Hematopoietic multipotent progenitor cell (in vitro differentiated cells): ENCODE measurements at places on chromosomes 6 and 20.
A peak's percentile ranks its signal among the peaks of the same experiment; 100 is the strongest.

GRCh38 chr6:44062771-44063560, 64.3 kb downstream of the MRPL14 start:
- no peak for DNase-seq

DNA sequence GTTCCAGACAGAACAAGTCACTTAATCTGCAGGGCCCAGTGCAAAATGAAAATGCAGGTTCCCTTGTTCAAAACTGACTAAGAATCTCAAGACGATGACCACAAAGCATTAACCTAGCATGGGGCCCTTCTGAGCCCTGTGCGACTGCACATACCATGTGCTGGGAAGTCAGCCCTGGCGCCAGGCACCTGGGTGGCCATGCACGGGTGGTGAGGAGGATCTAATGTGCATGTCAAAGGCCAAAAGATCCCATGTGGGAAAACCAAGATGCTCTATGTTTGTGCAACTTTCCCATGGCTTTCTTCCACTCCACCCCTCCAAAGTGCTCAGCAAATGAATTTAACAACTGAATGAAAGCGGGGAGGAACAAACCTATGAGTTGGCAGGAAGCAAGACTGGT, 33.5 kb upstream of the NXT1 start:
- no peak for DNase-seq

- no peak for DNase-seq
Measured at GRCh38 chr6:73774311-73774774, 78.3 kb downstream of the CD109 start.

GRCh38 chr6:7324520-7324919, 11.5 kb upstream of the SSR1 start:
- DNase-seq = peak; percentile 53

- peak; percentile 77 for DNase-seq
Measured at GRCh38 chr6:36196113-36196879, at the start of gene BRPF3. BRPF3 (plus strand) TSS chr6:36196744; CDS start chr6:36200323, 3,579 bp downstream.

DNA sequence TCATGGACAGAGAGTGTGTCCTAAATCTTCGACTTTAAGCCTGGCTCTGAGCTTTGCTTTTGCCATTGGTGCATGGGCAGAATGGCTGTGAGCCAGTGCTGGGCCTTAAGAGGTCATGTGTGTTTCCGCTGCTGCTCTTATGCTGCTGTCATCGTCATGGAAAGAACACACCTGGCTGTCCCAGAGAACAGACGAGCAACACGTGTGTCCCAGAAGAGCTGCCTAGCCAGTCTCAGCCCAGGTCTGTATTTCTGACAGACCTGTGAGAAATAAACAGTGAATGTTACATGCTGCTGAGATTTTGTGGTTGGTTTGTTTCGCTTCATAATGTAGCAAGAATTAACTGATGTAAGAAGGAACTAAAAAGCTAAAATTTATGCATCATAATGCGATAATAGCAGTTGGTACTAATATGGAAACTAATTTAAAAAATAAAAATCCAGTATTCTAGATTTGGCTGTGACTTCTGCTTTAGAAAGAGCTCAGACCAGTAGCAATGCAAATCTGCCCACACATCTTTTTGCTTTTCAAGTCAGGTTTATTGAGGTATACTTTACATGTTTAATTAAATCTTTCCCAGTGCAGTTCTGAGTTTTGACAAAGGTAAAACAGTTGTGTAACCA, 11.5 kb upstream of the SCP2D1 start:
- no peak for DNase-seq

- no peak for DNase-seq
Measured at GRCh38 chr6:65399355-65400084, 307.5 kb downstream of the EYS start.

DNA sequence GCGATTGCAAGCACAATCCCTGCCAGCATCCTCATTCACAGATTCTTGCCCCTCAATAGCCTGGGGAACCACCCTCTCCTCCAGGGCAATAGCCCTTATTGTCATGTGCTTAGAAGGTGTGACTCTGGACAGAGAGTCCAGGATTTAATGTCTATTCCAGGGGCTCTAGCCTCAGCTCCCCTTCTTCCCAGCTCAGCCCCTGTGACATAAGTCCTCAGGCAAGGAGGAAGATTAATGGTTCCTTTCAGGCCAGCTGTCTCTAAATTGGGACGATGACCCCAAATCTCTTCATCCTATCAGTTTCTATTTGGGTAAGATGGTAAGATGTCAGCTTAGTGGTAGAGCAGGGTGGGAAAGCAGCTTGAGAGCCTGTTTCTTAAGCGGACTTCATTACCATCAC, 8.1 kb downstream of the LRFN2 start:
- DNase-seq = no peak

DNA sequence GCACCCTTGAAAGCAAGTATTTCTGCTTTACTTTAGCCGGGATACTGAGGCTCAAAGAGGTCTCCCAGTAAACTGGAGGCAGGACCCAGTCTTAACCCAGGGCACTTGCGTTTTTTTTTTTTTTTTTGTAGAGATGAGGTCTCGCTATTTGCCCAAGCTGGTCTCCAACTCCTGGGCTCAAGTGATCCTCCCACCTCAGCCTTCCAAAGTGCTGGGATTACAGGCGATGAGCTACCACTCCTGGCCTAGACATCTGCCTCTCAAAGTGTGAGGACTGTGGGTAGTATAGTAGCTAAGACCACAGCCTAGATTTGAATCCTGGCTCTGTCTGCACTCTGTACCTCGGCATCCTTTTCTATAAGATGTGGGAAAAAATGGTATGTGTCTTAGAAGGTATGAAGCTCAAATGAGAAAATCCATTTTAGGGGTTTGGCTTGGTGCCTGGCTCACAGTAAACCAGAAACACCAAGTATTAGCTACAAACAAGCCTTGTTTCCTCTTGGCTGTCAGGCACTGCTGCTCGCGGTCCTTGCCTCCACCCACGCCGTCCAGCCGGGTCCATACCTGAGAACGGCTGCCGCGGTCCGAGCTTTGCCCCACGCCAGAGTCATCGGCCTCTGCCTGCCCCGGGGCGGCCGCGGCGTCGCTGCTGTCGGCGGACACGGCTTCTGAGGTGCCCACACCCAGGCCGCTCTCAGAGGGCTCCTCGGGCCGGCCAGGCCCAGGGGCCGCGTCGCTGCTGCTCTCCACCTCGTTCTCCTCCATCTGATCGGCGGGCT, 1.2 kb downstream of the ZNF335 start:
- no peak for DNase-seq

DNA sequence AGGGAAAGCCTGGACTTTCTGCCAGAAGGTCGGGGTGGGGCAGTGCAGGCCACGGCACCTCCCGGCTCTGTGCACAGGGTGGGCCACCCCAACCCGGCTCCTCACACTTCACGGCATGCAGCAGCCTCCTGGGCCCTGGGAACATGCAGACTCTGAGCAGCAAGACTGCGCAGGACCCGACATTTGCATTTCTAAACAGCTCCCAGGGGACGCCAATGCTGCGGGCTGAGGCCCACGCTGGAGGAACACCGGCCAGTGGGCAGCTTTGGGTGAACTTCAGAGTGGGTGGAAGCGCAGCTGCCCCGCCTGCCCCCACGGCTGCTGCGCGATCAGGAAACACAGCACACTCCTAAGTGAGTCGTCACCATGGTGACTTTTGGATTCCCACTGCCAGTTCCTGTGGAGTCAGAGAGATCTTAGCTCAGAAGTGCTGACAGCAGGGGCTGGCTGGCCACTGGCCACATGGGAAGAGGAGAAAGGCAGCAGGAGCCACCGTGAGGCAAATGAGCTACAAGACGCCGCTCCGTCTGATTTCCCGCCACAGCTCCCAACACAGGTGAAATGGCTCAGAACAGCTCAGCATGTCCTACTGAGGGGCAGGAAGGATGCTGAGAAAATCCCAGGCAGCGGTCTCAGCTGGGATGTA, 52.1 kb downstream of the RNASET2 start:
- DNase-seq = no peak

- peak; percentile 96 for DNase-seq
Measured at GRCh38 chr20:4038047-4038459, 22.7 kb upstream of the RNF24 start.

GRCh38 chr6:23633996-23634395, 492.0 kb upstream of the NRSN1 start:
- DNase-seq = no peak

DNA sequence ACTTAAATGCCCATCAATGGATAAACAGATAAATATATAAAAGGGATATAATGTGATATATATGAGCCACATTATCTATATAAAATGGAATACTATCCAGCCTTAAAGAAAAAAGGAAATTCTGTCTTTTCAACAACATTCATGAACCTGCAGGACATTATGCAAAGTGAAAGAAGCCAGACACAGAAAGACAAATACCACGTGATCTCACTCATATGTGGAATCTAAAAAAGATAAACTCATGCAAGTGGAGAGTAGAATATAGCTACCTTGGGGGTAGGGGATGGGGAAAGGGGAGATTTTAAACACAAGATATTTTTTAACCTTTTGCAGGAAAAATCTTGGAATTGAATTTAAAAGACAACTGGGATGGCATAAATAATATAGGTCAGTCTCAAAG, 1.5 kb upstream of the OR2J1 start:
- DNase-seq = no peak

DNA sequence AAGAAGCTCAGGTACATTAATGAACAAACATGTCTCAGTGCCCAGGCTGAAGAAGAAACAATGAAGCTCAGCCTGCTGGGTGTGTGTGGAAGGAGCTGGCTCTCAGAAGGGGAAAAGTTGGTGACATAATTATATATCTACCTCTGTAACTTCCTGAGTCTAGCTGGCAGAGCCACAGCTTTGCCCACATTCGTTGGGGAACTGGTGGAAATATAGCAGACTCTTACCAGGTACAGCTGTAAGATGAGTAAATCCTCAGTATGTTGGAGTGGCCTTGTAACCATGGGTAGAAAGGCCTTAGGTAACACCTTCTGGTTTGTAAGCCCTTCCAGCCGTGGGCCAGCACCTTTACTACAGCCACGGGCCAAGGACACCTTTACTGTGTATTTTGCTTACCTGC, 29.9 kb upstream of the PNRC1 start:
- no peak for DNase-seq

DNA sequence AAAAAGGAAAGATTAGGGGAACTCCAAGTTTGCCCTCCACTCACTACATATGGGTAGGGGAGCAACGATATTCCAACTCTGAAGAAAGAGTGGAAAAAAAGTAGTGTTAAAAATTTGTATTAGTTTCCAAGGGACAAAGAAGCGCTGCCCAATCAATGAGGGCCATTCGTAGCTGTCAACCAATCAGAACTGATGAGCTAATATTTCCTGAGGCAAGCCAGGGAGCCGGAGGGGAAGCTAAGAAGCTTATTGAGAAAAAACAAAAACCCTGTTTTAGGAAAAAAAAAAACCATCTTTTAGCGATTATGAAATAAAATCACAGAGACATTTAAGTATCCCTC, 59.5 kb downstream of the TRIM38 start:
- no peak for DNase-seq

DNA sequence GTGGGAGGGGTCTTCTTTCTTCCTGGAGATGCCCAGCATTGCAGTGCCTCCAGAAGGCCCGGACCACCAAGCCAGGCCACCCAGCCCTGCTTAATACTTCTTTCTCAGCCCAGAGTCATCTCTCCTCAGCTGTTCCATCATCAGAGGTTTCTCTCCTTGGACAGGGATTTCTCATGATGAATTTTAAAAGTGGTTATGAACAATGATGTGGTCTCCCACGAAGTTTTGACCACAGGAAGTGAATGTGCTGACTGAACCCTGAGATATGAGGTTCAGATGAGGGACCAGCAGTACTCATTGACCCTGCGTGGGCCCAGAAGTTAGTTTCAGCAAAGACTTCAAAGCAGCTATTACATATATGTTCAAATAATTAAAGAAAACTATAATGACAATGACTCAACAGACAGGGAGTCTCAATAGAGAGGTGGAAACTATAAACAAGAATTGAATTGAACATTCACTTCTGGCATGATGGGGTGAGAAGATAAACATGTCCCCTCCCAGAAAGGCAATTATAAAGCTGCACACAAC, 114.5 kb upstream of the SLC22A16 start:
- no peak for DNase-seq

DNA sequence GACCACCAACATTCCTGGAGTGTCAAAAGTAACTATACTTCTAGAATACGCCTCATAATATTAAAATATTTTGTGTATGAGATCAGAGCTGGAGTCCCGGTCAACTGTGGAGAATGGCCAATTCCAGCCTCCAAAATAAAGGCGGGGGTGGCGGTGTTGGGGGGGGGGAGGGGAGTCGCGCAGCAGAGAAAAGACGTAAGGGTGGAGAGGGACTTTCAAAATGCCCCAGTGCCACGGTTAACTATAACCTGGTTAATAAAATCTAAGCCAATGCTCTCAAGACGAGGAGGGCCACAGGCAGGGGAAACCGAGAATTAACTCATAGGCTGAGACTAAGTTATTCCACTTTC, 1.3 kb downstream of the NUP153 start:
- DNase-seq = no peak

GRCh38 chr20:24018796-24019195, 30.2 kb upstream of the GGTLC1 start:
- no peak for DNase-seq

DNA sequence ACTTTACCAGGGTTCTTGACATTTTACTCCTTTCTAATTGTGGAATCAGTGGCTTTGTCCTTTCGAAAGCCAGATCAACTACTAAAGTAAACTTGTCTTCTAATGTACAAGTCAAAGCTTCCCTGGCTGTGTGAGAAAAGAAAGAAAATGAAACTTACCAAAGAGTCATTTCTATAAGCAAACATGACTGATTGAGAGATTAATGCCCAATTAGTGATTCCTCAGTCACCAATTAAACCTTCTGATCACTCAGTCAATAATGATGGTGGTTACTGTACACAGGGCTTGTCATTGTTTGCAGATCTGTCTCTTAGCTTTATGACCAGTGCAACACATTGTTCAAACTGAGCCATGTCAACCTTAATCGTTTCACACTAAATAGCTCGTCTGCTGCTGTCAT, 1168.4 kb upstream of the CITED2 start:
- no peak for DNase-seq

GRCh38 chr20:35821807-35822242, 50.0 kb downstream of the PHF20 start:
- no peak for DNase-seq

GRCh38 chr6:33023536-33023935, 14.1 kb upstream of the HLA-DOA start:
- no peak for DNase-seq

- no peak for DNase-seq
Measured at GRCh38 chr20:19780261-19780660, 22.2 kb downstream of the RIN2 start.

DNA sequence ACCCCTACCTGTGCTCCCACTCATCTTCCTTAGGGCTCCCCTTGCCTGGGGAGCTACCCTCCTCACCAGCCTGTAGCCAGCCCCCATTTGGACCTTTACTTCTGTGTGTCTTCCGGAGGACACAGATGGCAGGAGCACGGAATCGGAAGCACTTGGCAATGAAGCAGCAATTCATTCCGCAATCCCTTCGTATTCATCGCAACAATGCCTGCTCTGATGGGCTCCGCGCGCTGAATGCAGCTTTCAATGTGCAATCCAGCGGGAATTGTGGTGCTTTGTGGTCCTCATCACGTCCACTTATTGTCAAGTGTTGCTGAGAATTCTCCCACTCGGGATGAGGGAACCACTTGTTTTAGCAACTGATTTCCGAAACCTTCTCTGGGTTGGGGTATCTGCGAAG, 336.0 kb downstream of the DHX35 start:
- no peak for DNase-seq

GRCh38 chr20:57663241-57663640, 43.0 kb upstream of the ZBP1 start:
- DNase-seq = no peak

- DNase-seq = no peak
Measured at GRCh38 chr6:20674664-20675063, 140.4 kb downstream of the CDKAL1 start.
